ENCODE measurements at places on chromosomes 6 and 20.
A peak's percentile ranks its signal among the peaks of the same experiment; 100 is the strongest.

GRCh38 chr20:60009826-60010616 lies 51.8 kb downstream of the CDH26 start:
- no peak for DNase-seq

DNA sequence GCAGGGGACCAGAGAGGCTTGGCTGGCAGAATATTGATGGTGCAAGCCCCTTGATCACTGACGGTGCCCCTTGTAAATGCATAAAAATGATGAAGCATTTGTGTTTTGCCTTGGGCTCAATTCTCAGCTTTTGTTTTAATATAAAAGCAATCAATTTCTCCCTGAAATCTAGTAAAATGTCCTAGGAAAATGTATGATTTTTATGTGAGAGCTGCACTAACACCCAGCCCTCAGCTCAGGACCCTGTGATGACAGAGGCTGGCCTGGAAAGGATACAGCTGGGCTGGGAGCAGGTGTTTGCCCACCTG lies 84.7 kb upstream of the PHACTR3 start:
- no peak for DNase-seq

DNA sequence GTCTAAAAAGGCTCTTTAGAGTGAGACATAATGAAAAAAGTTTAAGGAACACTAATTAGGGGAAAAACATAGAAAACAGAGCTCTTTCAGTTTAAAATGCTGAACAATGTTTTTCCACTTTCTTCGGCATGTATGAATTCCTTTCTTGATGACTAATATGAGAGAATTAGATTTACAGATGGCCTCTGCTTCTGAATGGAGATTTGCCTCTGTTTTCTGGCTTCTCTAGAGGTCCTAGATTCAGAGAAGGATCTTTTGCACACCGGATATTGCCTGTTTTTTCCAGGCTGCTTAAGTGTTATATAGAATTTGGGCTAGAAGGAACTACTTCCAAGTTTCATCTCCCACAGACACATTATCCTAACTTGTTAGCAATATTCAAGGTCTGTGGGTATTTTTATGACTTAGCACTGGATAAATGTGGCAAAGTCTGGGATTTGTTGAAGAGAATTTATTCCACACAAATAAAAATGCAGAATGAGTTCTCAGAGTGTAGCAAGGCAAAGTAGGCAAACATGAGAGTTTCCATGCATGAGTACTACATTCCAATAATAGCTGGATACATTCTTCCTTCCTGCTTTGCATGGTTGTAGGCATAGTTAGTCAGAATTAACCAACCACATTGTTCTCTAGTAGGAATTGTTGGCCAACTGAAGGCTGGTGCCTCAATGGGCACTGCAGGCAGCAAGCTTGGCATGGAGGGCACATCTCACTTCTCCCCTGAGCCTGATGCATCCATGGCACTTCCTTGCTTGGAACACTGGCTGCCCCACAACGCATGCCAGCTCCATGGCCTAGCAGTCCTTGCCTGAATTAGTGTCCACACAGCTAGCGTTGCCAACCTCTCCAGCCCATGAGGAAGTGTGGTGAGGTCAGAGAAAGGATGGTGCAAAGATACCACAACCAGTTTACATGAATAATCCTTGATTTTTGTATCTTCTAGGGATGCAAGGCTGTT lies 224.2 kb downstream of the CLIC5 start:
- no peak for DNase-seq

- DNase-seq: no peak
These were observed 14.4 kb downstream of the MYB start for GRCh38 chr6:135195522-135195921.

- no peak for DNase-seq
These were observed 559.5 kb upstream of the PTCHD4 start for GRCh38 chr6:48670546-48670945.

GRCh38 chr20:17705916-17706315 lies 6.2 kb downstream of the BANF2 start:
- no peak for DNase-seq

- no peak for DNase-seq
These were observed 312.7 kb downstream of the LAMA2 start for GRCh38 chr6:129195643-129196042.

DNA sequence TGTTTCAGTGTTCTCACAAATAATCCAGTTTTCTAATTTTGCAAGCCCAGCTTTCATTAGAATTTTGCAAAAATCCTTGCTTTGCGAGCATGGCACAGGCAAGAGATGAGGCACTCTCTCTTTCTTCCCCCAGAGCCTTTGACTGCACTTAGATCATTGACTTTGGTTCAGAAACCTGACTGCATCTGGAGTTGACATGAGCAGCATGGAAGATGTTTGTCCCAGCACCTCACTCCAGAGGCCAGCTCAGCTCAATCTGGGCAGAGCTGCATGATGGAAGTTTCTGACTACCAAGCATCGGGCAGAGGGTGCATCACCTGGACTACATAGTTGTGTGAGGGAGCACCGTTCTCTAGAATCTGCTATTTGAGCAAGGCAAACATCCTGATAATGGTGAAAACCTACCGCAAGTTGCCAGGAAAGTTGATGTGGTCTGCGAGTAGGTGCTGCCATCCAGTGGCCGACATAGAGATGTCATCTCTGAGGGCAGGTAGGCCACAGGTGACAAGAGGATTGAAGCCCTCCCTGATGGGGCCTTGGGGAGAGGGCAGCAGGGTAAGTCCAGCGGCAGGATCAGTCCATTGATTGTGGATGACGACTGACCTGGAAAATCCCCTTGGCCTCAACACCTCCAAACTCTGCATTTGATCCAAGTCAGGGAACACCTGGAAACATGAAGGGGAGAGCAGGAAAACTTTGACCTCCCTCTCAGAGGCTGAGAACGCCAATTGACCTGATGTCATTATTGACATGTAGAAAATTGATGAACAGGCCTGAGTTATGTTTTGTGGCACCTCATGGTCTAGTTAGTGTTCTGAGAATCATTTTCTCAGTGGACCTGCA lies 3.8 kb upstream of the LPA start:
- DNase-seq: no peak

DNA sequence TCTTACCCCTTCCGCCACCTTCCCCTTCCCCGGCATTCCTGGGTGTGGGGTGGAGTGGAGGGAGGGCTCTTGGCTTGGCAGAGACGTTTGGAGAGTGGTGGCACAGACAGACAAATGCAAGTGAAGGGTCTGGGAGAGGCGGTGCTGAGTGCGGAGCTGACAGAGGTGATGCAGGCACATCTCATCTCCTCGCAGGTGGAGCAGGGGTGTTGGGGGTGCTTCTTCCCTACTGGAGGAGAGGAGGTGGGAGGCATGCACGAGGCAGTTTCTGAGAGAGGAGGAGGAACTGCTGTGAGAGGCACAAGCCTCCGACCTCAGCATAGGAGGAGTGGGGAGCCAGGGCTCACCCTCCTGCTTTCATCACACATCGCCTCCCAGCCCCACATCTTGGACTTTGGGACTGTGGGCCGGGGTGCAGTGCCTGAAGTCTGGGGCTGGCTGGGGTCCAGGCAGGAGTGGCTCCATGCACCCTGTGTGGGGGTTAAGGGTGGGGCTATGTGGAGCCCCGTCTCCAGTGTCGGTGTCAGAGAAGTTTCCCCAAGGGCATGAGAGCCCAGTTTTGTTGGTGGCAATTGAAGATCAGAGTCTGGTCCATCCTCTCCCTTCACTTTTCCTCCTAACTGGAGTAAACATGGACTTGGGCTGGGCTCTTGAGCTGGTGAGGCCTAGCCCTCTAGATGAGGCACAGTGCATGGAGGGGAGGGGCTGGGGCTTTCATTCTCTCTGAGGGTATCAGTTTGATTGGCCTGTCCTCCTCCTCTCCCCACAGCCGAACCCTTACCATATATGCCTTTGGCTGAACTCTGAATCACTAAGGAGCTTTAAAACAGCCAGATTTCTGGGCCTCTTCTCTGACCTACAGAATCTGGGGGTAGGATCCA lies 20.2 kb upstream of the SLC22A7 start:
- DNase-seq: no peak

DNA sequence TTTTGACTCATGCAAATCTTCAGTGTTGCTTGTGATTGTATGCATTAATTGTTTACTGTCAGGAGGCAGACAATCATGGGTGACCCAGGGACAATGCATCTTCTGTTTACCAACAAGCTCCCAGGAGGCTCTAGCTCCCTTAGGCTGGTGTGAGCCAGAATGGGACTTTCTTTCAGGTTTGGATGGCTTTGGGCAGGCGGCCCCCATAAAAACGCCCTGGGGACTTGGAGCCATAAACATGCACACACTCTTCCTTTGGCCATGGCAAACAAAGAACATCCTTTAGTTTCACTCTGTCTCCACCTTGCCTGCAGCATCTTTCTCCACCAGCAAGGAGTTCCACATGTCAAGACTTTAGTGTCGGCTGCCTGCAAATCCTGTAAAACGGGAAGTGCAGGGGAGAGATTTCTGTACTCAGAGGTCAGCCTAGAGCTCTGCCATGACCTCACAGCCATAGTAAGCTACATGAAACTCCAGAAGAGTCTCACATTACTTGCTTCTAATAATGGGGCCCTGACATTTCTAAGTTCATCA lies 127.6 kb downstream of the MAP3K7 start:
- DNase-seq: no peak

- DNase-seq: no peak
These were observed 231.7 kb upstream of the PRND start for GRCh38 chr20:4490045-4490444.

DNA sequence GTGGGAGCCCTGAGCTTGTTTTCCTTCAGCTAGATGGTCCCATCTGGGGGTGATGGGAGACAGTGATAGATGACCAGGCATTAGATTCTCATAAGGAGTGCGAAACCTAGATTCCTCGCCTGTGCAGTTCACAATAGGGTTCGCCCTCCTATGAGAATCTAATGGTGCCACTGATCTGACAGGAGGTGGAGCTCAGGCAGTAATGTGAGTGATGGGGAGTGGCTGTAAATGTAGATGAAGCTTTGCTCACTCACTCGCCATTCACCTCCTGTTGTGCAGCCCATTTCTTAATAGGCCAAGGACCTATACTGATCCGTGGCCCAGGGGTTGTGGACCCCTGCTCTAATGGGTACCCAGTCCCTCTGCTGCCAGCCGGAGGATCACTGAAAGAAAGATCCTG lies 20.7 kb upstream of the KCNB1 start:
- no peak for DNase-seq

- no peak for DNase-seq
These were observed 6.4 kb downstream of the OSBPL2 start for GRCh38 chr20:62244644-62245108.

DNA sequence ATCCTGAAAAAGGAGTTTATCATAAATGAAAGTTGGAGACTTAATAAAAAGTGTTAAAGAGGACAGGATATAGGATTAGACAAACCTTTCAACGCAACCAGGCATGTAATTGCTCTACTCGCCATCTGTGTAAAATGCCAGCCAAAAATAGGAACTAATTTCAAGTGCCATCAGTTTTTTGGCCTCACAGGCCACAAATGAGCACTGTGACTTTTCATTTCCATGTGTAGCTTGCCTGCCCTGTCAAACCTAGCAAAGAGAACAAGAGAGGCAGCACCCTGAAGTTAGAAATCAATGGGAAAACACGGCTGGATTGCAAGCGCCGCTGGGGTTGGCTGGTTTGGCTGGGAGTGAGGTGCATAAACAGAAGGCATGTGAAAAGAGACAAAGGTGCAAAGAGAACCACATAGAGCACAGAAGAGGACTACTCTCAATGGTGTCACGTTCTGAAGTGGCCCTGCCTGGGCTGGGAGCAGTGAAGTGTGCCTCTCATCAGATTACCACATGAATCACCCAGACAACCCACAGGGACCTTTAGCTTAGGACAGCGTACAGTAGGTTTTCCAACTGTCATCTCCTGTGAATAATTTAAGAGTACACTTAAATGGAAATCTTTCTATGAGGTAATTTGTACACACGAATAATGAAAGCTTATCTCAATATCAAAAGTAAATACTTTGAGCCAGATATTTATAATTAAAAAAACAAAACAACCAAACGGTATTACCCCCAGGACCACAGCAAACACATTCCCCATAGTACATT lies 78.0 kb upstream of the NHSL1 start:
- no peak for DNase-seq

- DNase-seq: peak; percentile 72
These were observed 40.4 kb upstream of the NAA20 start for GRCh38 chr20:19976595-19977372.

DNA sequence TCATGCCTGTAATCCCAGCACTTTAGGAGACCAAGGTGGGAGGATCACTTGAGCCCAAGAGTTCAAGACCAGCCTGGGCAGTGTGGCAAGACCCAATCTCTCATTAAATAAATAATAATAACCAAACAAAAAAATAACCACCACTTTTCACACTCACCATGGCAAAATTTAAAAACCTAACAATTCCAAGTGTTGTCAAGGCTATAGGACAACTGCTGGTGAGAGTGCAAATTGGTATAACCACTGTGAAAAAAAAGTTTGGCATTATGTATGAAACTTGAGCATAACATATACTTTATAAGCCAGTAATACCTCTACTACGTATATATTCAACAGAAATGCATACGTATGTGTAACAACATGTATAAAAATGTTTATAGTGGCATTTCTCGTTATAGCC lies 3.8 kb downstream of the PRR3 start:
- no peak for DNase-seq

DNA sequence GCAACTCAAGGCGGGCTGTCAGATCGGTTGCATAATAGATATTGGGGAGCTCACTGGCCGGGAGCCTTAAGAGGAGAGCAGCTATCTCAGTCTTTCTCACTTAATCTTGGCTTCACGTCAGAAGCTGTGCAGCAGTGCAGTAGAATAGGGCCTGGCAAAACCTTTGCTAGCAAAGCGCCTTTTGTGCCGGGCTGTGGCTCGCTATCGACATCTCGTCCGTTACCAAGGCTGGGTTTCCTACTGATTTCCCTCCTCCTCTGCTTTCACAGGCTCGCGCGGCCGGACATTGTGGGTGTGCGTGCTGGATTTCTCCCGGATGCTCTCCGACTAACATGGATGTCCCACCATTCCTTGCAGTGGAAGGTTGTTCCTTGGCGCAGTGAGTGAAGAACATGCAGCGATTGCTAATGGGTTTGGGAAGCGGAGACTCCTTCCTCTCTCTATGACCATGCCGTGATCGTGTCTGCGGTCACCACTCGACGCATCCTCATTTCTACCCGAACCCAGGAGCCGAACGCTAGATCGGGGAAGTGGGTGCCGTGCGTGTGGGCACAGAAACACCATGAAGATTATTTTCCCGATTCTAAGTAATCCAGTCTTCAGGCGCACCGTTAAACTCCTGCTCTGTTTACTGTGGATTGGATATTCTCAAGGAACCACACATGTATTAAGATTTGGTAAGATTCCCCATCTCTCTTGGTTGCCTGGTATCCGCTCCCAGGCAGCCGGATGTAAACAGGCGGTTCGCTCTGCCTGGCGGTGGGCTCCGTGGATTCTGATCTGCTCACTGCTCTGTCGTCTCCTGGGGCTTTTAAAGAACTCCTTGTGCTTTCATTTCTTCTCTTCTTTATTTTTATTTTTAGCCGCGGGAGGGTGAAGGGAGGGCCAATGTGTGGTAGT lies 5.5 kb downstream of the GRIK2 start:
- no peak for DNase-seq

- no peak for DNase-seq
These were observed 17.1 kb upstream of the TINAG start for GRCh38 chr6:54291146-54291545.
